Iris pigment epithelial cell (primary cell): ENCODE measurements at places on chromosomes 7 and 10.

DNA sequence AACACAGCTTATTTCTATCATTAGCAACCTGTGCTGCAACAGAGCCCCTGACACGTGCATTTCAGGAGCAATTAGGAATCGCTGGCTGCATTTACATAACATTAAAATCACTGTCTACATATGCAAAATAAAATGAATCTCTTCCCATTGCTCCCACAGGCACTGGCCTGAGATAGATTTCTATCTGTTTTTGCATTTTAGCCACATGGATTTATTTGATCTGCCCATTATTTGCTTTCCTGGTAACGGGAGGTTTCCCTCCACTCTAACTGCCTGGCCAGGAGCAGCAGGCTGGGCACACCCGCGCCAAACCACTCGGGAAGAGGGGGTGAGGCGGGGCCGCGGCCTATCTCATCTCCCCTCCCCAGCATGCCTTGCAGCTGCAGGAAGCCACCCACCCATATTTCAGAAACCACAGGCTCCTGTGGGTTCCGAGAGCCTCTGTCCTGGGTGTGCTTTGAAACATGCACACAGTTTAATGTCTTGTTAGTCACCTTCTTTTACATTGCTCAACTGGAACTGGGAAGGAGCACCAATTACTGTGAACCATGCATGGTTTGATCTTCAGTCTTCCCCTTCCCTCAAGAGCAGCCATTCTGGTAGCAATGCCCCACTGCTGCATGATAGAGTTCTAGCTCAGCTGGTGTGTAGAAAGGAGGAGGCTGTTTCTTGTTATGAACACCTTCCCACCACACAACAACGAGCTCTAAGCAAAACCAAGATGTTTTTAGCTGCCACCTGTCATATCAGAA is 37.7 kb upstream of the IKZF1 start:
- DNase-seq: no peak

DNA sequence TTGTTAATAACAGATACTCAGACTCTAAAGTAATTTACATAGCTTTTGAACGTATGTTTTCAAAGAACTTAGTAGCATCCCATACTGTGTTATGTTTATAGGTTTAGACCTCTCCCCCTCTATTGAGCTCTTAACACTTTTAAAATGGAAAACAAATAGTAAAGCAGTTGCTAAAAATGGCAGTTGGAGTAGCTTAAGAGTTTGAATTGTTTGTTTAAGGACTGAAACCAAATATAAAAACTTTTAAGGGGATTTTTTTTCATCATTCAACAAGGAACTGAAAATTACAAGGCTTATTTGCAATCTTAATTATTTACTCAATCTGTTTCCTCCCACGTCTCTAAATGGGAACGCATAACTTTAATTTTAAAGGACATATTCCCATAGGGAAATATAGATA is 1.6 kb upstream of the SPAG6 start:
- no peak for DNase-seq

DNA sequence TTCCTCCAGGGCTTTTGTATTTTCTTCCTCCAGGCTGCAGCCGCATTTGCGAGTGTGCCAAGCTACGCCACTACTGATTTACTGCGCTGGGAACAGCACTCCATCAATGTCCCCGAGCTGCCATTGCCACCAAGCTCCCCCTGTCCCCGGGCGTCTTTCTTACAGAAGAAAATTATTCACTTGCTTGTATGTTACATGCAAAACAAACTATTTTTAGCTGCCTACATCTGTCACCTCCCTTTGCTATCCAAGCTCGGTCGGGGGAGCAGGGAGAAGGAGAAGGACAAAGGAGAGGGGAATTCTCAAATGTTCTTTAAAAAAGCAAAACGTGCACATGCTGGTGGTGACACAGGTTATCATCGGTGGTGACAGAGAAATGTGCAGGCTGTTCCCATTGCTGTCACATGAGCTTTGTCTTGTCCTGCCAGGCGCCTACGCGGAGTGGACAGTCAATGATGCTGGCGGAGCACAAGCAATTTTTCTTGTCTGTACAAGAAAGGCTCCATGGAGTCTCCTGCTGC is 93.1 kb downstream of the ADARB2 start:
- no peak for DNase-seq

- DNase-seq: peak; percentile 28
Measured at GRCh38 chr7:139753081-139753692, 24.6 kb downstream of the HIPK2 start.

DNA sequence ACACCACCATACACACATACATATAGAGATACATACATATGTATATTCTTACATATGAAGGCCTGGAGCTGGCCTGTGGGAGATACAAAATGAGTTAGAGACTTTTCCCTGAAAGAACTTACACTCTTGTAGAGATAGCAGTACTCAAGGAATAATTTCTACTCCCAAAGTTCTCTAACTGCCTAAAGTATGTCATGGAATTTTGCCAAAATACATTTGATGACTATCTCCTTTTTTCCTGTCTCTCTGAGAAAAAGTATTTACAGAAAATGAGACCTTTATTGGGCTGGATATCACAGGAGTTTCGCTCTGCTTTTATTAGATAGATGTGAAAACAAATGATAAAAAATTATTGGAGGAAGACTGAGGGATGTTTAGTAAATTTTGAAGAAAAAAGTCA is 220.1 kb downstream of the POU6F2 start:
- DNase-seq: no peak

GRCh38 chr10:71660313-71660712 is 59.3 kb downstream of the C10orf105 start:
- DNase-seq: no peak

GRCh38 chr10:86443069-86443468 is 76.5 kb upstream of the GRID1 start:
- DNase-seq: peak; percentile 88
